ENCODE measurements at places on chromosomes 6 and 20.

- DNase-seq: peak; percentile 71
Measured at GRCh38 chr6:100353276-100354015, 111.3 kb downstream of the SIM1 start.

GRCh38 chr6:104527761-104528415 lies 331.8 kb downstream of the HACE1 start:
- DNase-seq: no peak

DNA sequence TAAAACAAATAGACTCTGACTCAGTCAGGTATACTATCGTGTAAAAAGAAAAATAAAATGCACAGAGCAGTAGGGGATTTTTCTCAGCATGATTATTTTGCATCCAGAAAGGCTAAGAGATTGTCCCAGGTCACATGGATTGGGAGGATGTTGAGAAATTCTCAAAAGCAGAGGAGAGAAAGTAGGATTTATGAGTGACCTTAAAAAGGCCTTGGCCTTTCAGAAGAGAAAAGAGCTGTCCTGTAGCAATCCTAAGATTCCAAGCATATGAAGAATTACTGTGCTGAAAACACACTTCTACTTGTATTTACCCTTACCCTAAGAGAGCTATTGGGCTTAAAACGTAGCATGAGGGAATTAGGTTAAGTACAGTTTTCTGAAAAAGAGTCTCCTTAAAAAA lies 149.7 kb upstream of the ENPP5 start:
- no peak for DNase-seq

- DNase-seq: no peak
Measured at GRCh38 chr6:137696765-137697164, 170.3 kb upstream of the TNFAIP3 start.

GRCh38 chr6:166308769-166309589 lies 787 bp upstream of the PRR18 start:
- DNase-seq: no peak

DNA sequence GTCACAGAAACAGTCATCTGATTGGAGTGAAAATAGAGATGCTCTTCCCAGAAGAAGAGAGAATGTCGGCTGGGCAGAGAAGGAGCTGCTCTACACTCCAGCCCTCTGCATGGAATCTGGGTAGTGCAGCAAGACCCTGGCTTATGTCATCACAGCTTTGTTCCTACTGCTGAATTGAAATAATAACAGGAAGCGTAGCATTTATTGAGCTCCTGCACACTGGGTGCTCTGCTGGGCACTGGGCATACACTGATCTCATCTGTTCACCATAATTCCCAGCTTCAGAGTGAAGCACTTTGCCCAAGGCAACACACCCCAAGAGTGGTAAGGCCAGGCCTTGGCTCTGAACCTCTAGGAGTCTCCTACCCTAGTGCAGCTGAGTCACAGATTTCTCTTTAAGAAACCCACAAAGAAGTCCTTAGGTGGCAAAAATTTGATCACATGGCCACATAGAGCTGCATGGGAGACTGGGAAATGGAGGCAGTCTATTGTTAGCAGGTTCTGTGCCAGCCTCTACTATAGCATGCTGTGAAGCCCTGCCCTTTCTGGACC lies 3.9 kb upstream of the SDCBP2 start:
- DNase-seq: no peak

GRCh38 chr6:150745896-150746295 lies 119.6 kb upstream of the MTHFD1L start:
- DNase-seq: no peak

- peak; percentile 64 for DNase-seq
Measured at GRCh38 chr6:132425176-132425575, 23.9 kb upstream of the MOXD1 start.

- DNase-seq: no peak
Measured at GRCh38 chr6:155882527-155883333, 427.1 kb upstream of the NOX3 start.

DNA sequence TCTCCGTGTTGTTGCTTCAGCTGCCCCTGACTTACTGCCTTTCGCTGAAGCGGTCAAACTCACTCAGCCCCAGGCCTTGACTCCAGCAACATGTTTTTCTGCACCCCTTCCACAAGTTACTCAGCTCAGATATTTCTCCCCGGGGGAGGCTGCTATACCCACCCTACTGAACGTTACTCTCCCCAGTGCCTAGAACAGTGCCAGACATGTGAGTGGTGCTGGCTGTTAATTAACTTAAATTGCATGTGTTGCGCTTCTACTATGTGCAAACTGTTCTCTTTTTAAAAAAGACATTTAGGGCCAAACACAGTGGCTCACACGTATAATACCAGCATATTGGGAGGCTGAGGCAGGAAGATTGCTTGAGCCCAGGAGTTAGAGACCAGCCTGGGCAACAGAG lies 41.2 kb upstream of the DOK5 start:
- no peak for DNase-seq

GRCh38 chr6:25991785-25992412 lies 29.3 kb downstream of the TRIM38 start:
- peak; percentile 87 for DNase-seq

GRCh38 chr6:13877051-13877450 lies 47.7 kb upstream of the RNF182 start:
- no peak for DNase-seq

DNA sequence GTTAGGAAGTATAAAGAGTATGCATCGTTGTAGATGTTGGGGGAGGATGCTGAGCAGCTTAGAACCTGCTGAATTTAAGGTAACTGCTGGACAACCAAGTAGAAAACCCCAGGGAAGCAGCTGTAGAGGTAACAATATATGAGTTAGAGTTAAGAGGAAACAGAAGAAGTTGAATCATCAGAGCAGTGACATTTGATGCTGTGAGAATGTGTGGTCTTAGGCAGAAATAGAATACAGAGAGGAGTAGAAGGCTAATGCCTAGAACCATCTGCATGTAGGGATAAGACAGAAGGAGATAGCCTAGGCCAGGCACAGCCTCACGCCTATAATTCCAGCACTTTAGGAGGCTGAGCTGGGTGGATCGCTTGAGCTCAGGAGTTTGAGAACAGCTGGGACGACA lies 22.6 kb upstream of the DYNLRB1 start:
- DNase-seq: peak; percentile 87

DNA sequence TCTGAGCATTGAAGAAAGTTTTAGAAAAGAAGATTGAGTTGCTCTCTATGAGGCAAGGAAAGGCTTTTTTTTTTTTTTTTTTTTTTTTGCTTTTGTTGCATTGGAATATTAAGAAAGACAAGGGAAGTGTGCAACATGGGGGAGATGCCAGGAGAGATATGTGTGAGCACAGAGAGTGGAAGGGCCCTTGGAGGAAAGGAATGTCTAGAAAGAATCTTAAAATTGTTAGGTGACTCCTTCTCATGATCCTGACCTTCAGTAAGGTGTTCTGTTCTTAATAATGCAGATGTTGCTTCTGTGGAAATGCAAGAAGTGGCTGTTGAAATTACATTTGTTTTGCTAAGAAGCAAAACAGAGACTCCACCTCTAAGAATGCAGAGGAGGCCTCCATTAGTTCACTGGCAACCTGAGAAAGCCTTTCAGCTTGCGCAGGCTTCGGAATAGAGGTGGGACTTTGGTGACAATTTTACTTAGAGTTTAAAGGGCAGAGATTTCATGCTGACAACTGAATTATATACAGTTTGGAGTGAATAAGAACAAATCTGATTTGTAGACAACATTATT lies 118.0 kb upstream of the ASCC3 start:
- DNase-seq: no peak

DNA sequence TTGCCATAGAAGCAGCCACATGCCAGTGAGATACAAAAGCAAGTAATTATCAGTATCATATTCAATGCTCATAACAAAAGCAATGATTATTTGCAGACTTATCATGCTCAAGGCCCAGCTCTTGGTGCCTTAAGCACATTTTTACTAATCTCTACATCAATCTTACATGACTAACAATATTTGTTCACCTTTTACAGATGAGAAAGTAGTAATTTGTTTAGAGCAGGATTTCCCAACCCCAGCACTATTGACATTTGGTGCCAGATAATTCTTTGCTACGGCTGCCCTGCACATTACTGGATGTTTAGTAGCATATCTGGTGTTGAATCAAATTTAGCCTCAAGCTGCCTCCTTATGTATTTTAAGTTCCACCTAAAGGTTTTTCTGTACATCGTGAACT lies 19.0 kb upstream of the DOK5 start:
- DNase-seq: no peak

- peak; percentile 81 for DNase-seq
Measured at GRCh38 chr20:32877507-32877906, 18.8 kb downstream of the EFCAB8 start.

- no peak for DNase-seq
Measured at GRCh38 chr6:3455147-3455568, 1.7 kb downstream of the SLC22A23 start.

DNA sequence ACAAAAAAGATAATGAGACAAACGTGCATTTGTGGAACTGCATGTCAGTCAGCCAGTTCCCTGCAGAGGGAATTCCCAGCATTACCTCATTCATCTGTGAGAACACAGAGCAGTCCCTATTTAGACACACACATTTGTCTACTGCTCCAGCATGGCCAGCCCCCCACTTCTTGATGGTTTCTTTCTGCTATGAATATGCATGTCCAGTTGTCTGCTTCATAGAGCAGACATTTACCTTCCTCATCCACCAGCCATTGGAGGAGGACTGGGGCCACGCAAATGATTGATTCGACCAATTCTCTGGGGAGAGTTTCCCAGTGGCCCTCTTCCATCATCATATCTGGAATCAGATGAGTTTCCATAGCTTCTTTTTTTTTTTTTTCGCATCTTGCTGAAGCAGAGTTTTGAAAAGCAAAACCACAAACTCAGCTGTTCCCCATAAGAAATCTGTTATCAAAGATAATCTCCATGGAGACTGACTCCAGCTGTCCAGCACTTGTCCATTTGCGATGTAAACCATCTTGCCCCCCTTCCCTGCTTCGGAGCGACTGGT lies 11.8 kb downstream of the ENPP1 start:
- DNase-seq: peak; percentile 86

DNA sequence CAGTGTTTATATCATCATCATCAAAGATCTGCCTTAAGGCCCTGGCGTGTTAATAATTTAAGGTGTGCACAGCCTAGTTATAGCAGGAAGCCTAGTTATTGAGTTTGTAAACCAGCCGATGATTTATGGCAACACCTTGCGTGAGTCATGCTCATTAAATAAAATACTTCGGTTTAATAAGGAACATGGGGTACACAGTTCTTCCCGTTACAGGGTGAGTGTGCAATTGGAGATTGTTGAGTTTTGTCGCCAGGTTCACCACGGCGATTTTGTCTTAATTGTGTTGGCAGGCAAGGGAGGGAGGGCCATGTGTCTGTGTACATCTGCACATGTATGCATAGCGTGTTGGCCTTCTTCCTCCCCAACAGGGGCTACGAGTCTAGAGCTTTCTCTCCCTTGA lies 104.0 kb downstream of the TFAP2A start:
- no peak for DNase-seq

GRCh38 chr6:43948527-43949485 lies 178.4 kb downstream of the MRPL14 start:
- peak; percentile 68 for DNase-seq

DNA sequence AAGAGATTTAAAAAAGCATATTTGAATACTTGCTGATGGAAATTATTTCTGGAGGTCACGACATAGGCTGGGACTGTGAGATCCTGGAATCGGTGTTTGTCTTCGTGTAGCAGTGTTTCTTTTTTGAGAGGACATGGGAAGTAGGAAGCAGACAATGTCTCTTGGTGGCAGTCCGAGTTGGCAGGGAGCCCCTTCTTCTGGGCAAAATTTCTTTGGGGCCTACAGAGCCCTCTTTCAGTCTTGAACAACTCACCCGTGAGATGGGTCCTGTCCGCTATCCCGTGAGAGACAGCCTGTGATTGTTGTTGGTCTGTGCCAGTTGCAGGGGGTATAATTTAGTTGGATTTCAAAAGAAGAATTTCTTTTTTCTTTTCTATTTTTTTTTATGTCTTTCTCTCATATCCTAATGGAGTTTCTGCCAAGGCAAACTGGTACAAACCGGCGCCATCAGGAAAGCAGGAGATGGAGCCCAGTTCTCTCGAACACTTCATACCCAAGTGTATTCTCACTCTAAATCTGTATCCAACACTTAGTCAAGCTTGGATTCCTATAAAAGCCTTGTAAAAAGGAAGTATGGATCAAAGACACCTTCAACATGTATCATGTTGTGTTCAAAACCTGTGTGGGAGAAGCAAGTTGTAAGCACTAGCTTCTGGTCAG lies 785.1 kb downstream of the MAFB start:
- DNase-seq: no peak

- DNase-seq: no peak
Measured at GRCh38 chr6:13813026-13813425, 1.3 kb downstream of the MCUR1 start.

- no peak for DNase-seq
Measured at GRCh38 chr6:93304505-93304904, 114.9 kb downstream of the EPHA7 start.

DNA sequence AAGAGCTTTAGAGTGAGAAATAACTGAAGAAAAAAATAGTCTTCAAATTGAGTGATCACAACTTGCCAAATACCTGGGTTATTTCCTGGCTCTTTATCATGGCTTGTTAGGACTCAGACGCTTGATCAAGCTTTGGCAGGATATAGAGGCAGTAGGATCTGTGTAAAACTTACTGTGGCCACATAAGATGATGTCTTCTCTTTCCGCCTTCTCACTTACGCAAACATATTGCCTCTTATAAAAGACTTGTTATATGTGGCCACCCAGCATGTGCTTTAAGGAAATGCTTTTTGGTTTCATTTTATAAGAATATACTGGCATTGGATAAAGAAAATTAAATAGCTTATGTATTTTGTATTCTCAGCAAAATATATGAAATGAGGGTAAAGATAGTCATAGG lies 101.8 kb upstream of the AKIRIN2 start:
- DNase-seq: no peak

DNA sequence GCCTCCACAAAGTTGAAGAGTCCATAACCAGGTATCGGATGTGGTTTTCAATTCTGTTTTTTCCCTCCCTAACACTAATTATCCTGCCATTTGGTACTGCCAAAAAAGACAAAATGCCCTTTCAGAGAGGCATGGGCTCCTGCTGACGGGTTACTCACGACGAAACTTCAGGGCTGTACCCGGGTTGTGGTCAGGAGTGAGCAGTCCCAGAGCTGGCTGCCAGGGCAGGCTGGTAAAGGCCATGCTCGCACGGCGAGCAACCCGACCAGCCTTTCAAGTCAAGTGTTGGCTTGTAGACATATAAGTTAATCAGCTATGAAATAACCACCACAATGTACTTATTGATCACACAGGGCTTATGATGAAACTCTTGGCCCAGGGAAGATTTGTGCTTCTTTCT lies 152.5 kb downstream of the FOXC1 start:
- no peak for DNase-seq

- DNase-seq: peak; percentile 89
Measured at GRCh38 chr20:10521068-10521831, 86.1 kb downstream of the SLX4IP start.

DNA sequence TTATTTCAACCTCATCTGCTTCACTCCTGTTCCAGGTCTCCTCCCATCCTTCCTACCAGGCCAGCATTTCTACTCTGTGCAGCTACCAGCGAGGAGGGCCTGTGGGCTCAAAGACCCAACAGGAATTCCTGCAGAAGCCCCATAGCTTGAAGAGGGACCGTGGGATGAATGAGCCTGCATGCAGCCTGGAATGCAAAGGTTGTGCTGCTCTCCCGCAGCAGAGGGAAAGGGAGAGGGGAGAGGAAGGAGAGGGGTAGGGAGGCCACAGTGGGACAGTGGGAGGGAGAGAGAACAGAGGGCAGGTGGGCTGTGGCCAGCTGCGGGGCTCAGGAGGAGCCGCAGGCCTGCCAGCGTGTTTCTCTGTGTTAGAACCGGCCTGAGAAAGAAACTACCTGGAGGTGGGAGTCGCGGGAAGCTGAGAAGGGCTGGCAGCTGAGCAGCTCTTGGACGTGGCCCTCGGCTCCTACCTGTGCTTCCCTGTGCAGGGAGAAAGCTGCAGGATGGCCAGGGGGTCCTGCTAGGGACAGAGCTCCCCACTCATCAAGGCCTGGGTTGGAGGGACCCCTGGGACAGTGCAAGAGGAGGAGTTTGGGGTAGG lies 66.1 kb upstream of the MLN start:
- DNase-seq: no peak
